ENCODE measurements at places on chromosomes 16 and 17.

GRCh38 chr16:2919511-2920255, 8.0 kb downstream of the FLYWCH1 start:
- DNase-seq: peak; percentile 73

DNA sequence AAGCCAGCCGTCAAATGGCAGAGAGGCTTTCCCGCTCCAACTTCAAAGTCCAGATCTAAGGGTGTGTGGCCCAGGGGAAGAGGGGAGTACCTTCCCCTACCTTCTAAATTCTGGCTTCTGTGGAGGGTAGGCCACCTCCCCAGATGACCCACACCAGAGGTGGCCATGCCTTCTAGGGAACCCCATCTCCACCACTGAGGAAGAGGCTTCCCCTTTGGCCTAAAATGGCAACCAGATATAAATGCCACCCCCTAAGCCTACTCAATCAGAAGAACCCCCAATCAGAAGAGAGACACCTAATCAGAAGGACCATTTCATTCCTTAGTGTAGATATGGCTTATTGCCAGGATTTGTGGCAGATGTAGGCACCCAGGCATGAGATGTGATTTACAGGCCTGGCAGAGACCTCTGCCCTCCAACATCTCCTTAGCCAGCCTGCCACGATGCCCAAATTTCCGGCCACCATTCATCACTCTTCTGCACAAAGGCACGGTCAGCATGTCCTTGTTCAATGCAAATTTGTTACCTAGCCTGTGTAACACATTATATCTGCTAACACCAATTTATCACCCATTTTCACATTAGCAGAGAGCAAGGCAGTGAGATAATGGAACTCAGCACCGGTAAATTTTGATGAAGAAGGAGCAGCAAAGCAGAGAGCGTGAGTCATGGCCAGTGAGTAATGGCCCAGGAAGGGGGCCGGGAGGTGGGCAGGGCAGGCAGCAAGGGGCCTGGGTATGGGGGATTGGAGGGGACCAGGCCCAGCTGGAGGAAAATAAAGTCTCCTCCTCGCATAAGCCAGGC, 1.2 kb upstream of the MGAT5B start:
- no peak for DNase-seq

DNA sequence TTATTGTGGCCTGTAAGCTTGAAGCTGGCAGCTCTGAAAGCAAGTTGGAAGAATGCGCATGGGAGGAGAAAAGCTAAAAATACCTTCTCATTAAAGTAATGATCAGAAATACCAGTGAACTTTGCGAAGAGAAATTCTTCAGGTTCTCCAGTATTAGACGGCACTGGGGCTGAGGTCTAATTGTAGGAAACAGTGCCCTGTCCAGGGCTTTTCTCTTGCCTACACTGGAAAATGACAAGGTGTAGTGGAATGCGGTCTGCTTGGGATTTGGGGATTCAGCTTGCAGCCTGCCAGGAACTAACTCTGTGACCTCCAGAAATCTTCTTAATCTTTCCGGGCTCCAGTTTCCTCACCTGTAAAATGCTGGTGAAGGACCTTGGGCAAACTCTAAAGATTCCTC, 53.3 kb upstream of the KCNJ16 start:
- DNase-seq: no peak

DNA sequence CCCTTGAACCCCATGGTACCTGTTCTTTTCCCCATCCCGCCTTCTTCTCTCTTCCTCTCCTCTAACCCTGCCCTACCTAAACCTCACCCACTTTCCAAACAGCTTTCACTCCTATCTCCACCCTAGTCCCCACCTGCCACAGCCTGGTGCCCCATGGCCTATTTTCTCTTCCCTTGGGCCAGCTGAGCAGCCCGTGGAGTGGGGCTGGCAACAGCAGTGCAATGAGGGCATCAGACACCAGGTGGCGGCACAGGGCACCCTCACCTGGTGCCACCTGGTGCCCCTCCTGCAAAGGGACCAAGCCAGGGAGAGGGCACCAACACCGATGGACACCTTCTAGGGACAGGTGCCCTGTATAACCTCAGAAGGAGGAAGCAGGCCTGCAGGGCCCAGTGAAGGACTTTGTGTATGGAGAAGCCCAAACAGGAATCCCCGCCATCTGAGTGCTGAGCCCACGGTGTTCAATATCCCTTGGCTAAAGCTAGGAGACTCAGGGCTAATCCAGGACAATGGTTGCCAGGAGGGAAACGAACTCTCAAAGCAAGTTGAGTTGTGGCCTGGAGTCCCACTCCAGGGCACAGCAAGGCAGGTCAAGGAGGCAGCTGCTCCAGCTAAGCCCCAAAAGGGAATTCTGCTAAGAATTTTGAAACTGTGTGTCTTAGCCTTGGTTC, 4.0 kb upstream of the ABCC3 start:
- DNase-seq: peak; percentile 79
